Adipocyte (in vitro differentiated cells): ENCODE measurements at places on chromosomes 2 and 18.

DNA sequence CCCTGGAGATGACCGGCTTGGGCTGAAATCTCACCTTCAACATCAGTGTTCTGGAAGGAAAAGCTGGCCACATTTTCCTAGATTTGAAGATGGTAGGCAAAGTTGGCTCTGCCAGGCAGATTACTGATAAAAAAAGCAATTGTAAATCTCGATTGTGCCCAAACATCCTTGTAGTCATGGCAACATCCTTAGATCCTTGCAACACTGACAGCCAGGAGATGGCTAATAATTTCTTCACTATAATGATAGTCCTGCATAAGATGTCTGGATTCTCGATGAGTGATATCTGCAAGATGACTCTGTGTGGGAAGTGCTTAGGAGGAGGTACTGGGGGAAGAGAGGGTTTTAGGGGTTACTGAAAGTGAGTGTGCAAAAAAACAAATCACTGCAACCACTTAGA lies 149.1 kb downstream of the FSHR start:
- no peak for DNase-seq

DNA sequence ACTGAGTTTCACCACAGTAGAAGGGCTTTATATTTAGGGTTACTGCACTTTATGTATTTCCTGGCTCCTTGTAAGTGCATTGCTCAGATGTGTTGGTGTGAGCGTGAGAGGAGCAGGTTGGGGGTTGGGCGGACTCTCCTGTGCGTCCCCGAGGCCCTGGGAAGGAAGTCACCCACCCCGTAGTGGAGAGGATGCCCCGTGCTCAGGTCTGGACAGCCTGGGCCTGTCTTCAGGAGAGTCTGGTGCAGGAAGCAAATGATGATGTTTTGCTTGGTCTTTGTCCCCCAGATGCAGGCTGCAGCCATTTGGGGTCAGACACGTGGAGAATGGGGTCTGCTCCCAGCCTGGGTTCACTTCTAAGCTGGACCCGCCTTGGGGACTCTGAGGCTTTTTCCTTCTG lies 182.8 kb downstream of the LDLRAD4 start:
- no peak for DNase-seq

- peak; percentile 30 for DNase-seq
These were observed 12.5 kb downstream of the MSTN start for GRCh38 chr2:190050001-190050400.

- peak; percentile 43 for DNase-seq
These were observed 91.5 kb downstream of the PID1 start for GRCh38 chr2:229179628-229180027.

DNA sequence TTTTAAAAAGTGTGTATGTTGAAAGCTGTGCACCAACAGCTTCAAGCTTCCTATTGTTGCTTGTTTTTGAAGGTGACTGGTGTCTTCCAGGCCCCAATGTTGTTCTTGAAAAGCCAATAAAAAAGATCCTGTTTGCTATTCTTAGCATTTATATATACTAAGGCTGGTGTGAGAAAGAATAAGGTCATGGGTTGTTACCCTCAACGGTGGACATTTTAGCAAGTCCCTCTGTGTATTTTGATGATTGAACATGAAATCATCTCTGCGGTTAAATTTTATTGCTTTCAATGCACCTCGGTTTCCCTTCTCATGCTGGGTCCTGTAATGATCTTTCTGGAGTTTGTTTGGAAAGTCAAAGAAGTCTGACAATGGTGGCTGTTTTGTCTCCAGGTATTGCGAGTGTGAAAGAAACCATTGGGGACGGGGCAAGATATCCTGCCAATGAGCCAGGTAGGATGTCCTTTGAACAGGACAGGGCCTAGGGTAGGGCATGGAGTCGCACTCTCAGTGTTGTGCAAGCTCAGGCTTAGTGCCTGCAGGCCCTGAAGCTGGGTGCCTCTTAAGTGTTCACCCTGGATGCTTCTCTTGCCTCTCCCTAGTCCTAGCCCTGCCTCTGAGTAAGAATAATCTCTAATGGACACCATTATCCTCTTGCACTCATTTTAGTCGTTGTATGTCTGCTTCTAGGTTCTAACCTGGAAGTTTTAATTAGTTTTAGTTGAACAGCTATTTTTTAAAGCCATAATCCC lies 16.0 kb upstream of the KLF7 start:
- DNase-seq: no peak

DNA sequence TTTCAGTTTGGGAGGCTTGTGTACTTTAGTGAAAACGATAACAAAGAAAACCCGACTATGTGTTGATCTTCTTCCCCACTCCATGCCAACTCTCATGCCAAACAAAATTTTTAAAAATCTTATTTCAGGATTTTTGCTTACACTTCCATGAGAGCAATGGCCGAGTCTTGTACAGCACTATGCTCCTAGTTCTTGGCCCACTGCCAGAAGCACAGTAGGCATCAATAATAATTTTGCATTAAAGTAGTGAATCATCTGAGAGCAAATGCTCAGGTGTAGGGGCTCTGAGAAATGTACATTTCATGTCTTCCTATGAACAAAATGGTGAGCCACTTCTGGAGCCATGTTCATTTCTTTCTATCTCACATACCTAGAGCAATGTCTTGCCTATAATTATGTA lies 62.2 kb downstream of the MAP3K19 start:
- no peak for DNase-seq

GRCh38 chr2:136284226-136285119 lies 166.5 kb upstream of the CXCR4 start:
- no peak for DNase-seq

DNA sequence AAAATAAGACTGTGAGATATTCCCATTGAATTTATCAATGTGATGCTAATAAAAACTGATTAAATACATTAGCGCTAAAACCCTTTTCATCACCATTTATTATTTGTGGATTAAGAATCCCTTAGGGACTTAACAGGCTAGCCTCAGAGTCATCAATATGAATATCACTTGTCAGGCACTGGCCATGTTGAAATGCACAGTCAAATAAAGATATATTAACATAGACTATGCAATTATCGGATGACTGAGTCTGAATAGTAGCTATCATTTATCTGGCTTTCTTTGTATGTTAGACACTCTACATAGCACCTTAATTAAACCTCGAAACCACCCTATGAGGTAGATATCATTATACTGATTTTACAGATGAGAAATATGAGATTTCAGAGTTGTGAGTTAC lies 213.6 kb downstream of the RDH14 start:
- no peak for DNase-seq

- DNase-seq: peak; percentile 94
These were observed 6.9 kb upstream of the STAT1 start for GRCh38 chr2:191020742-191021381.

DNA sequence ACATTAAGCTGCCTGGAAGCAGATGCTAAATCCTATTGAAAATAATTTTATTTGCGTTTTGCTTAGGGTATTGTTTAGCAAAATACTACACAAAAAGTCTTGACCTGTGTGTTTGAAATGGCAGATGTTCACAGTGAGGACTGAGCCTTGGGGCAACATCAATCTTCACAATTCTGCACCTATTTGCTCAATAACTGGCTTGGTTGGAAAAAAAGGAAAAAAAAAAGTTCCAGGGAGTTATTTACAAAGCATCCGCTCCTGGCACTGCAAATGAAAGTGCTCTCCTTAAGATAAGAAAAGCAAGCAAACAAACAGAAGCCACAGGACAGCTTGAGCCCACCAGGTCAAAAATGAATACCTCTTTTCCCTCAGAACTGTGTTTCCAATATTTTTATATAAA lies 77.7 kb downstream of the MAP2 start:
- no peak for DNase-seq

DNA sequence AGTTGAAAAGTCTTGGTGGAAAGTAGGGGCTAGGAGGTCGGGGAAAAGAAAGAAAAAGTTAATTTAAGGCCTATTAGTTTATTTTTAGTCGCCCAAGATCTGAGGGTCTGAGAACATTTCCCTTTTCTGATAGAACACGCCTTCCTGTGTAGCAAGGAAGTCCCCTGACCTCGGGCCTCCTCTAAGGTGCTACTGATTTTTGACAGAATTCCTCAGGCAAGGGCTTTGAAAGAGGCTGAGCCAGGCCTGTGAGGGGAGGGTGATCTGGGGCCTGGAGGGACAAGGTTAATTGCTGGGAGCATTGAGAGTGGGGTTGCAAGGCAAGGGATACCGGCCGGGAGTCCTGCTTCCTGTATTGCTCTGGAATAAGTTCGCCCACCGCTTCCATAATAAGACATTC lies 131.4 kb upstream of the MYCN start:
- DNase-seq: no peak

- DNase-seq: no peak
These were observed 30.2 kb upstream of the SPP2 start for GRCh38 chr2:234020332-234020731.

GRCh38 chr2:10278763-10279471 lies 23.8 kb upstream of the HPCAL1 start:
- no peak for DNase-seq

- no peak for DNase-seq
These were observed 53.0 kb upstream of the GALNT3 start for GRCh38 chr2:165847001-165847400.

DNA sequence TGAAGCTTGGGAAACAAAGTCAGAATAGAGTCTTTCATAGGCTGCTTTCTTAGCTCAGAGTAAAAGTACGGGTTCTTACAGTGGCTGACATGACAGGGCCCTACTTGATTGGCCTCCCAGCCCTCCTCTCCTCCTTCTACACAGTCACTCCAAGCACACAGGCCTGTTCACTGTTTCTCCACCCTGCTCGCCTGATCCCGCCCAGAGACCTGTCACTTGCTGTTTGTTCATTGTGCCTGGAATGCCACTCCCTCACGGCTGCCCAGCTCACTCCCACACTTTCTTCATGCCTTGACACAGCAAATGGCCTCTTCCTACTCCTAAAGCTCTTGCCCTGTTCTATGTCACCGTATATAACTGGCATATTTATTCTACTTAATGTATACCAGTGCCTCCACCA lies 104.8 kb downstream of the MAP4K4 start:
- DNase-seq: no peak

- peak; percentile 59 for DNase-seq
These were observed 162.0 kb downstream of the RTP5 start for GRCh38 chr2:242031481-242032019.

GRCh38 chr18:44838971-44839666 lies 158.4 kb downstream of the SETBP1 start:
- DNase-seq: peak; percentile 32

GRCh38 chr18:31280502-31280901 lies 37.5 kb upstream of the DSG1 start:
- no peak for DNase-seq

DNA sequence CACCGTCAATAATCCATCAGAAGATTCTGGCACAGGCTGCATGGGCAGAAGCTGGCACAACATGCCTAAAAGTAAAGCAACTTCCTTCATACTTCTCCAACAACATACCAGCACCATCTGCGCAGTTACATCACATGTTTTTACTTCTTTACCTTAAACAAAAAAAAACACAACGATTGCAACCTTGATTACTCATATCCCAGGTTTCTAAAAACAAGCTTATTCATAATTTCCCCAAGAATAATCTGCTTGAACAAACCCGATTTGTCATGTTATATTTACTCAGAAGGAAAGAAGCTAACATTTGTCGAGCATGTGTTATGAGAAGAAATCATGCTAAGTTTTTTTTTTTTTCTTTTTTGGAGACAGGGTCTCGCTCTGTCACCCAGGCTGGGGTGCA lies 54.7 kb downstream of the THADA start:
- peak; percentile 17 for DNase-seq

- DNase-seq: no peak
These were observed 223.5 kb downstream of the HRH4 start for GRCh38 chr18:24683925-24684324.

DNA sequence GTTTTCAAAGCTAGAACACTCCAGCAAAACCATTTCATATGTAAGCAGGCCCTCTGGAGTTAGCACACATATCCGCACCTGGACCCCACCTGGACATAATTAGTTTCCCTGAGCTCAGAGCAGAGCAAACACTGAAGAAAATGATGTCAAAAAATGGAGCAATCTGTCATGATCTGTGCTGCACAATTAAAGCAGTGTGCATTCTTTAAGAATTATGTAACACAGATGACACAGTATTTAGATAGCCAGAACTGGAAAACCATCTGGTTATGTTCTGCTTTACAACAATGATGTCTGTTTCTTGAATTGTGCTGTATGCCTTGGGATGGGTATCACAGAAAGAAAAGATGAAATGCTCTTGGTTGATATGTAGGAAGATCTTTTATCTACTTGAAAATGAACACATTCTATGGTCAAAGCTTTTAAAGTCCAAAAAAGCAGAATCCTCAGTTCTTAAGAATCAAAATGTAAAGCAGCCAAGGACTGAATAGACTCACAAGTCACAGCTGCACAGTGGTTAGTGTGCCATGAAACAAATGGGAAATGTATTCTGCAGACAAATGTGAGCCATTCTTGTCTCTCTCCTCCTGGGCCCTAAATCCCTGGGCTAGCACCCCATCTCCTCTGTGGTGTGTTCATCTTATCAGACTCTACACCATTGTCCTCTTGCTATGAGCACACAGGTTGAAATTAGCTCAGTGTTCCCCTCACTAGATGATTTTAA lies 36.8 kb downstream of the HRH4 start:
- peak; percentile 44 for DNase-seq
